Cortex of kidney (tissue), 1 donor: ENCODE measurements at places on chromosomes 11 and 22.

DNA sequence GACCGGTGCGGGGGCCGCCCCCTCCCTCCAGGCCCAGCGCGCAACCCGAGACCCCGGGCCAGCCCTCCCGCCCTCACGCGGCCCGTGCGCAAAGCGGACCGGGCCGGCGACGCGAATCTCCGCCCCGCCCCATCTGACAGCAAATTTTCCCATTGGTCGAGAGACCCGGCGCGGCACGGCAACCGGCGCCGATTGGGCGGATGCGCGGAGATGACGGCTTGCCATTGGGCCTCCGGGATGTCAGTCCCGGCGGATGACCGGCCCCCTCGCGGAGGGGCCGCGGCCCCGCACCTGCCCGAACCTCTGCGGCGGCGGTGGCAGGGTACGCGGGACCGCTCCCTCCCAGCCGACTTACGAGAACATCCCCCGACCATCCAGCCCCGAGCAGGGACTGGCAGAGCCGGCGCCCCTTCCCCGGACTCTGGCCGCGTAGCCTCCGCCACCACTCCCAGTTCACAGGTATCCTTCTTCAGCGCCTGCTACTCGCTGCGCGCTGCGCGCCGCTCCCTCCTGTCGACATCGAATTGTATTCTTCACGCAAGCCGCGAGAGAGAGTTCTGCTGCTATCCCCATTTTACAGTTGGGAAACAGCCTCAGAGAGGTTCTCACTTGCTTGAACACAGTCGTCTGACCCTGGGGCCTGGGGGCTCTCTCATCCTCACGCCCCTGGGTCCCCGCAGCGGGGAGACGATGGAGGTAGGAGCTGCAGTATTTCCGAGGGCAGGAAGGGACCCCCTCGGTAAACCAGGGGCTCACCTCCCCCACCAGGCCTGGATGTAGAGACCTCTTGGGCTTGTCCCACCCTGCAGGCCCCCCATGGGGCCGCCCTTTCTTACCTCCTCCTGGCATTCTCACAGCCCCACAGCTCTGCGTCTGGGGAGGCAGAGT lies at the start of gene ARVCF:
ARVCF (minus strand) TSS at position 90 of the 888 bp plus-strand sequence. CDS start 26,029 bp downstream, outside the sequence.
- peak; percentile 86 for DNase-seq

DNA sequence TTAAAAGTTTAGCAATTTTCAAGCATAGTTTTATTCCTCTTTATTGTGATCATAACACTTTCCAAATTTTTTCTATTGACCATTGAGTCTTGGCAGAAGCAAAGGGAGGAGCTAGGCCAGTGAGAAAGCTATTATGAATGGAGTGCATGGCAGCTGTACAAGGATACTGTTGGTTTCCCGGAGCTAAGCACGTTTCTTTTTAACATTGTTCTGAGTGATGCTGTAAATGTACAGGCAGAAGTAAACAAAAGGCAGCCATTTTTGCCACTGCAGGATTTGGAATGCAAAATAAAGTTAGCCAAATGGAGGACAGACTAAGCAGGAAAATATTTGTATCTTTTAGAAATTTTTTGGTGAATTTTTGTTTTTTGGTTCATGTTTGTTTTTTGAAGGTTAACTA lies 16.2 kb downstream of the CBL start:
- DNase-seq = no peak

GRCh38 chr11:29957431-29957830 lies 59.4 kb downstream of the KCNA4 start:
- no peak for DNase-seq

- no peak for DNase-seq
These were observed 143.3 kb upstream of the MTNR1B start for GRCh38 chr11:92826136-92826535.

DNA sequence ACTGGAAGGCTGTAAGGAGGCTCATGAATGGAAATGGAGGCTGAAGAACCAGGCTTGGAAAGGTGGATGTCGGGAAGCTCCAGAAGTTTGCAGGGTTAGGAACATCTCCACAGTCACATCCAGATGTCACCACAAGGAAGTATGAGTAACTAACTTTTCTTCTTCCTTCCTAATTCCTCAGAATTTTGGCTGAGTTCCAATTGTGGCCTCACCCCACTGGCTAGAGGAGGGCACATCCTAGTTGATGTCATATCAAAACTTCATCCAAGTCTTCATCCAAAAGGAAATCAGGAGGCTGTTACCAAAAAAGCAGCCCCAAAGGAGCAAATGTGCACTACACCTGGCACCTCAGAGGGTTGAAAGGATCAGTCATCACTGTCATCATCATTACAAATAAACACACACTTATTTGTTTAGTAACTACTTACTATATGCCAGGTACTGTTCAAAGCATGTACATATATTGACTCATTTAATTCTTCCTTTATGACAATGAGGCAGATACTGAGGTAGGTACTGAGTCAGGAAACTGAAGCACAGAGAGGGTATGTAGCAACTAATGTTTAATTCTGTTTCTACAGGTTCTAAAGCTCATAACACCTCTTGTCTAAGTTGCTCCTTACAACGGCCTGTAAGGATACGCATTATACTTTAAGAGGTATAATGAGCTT lies 7.3 kb upstream of the PTPN5 start:
- DNase-seq = no peak

DNA sequence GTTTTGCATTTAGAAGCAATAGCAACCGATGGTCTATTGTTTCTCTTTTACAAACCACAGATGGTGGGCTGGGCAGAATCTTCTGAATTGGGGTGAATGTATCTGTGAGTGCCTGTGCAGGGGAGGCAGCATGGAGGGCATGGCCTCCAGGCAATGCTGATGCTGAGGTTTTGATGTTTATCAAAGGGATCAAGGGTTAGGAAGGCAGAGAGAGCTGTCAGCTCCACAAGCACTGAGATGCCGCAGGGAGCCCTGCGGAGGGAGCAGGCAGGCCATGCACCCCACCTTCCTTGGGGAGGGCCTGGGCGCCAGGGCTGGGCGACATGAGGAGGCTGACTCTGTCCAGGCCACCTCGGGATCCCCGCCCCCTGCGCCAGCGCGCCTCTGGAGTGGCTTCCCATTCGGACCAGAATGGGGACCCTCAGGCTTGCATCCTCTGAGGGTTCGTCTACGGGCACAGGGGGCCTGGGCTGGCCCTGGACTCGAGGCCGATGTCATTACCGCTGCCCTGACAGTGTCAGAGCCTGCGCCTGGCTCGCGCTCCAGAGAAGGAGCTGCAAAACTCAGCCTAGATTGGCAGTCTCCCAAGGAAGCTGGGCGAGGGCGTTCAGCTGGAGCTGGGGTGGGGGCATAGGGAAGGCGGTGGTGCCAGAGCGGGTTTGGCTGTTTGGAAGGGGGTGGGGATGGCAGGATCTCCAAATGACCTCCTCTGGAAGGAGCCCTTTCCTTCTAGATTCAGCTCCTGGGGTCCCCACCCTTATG lies 13.9 kb upstream of the TH start:
- no peak for DNase-seq

GRCh38 chr11:14380125-14380936 lies 21.3 kb upstream of the RRAS2 start:
- no peak for DNase-seq

DNA sequence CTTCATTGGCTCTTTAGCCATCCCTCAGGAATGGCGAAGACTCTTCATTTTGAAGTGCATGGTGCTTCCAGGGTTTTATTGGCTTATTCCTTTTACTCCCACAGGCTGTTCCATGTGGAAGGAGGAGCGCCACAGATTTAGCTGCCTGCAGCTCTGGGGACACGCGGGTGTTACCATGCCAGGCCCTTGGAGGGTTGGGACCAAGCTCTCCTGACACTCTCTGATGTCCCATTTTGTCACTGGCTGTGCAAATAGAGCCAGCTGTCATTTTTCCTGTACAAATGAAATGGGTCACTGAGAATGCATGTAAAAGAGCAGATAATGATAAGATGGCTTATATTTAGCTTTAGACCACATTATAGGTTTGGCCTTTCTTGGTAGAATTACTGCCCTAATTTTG lies 9.2 kb downstream of the THYN1 start:
- no peak for DNase-seq

DNA sequence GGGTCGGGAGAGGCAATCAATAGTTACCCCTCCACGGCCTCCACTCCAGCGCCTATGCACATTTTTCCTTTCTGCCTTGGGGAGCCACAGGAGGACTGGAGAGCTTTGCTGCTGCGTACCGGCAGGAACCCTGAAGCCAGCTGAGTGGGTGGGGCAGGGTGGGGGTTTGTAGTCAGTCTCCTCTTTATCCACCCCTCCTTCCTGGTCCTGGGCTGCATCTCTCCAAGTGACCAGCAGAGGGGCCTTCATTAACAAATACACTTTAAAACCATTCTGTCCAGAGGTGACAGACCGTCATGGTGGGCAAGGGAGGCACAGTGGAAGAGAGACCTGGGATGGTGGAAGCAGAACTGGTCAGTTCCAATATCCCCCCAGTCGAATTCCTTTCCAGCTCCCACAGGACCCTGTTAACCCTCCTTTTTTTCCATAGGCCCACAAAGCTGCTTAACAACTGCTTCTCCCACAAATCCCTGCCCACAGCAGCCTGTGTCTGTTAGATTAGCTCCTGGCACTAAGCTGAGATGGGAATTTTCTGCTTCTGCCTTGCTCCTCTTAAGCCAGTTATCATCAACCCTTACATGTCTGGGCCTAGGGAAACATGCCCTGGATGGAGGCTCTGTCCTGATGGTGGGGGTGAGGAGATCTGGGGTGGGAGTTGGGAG lies 3.9 kb upstream of the ABCG4 start:
- no peak for DNase-seq

DNA sequence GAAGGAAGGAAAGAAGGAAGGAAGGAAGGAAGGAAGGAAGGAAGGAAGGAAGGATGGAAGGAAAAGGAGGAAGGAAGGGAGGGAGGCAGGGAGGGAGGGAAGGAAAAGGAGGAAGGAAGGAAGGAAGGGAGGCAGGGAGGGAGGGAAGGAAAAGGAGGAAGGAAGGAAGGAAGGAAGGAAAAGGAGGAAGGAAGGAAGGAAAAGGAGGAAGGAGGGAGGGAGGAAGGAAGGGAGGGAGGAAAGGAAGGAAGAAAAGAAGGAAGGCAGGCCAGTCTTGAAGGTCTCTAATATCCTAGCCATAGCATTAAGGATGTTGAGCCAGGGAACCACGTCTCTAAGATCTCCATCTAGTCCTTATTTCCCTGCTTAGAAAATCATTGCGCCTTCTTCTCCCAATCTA lies 78.8 kb downstream of the TMPRSS5 start:
- no peak for DNase-seq

GRCh38 chr22:39777716-39778454 lies 115.7 kb downstream of the ENTHD1 start:
- no peak for DNase-seq

- DNase-seq = no peak
These were observed 11.3 kb upstream of the MS4A7 start for GRCh38 chr11:60367009-60367408.

DNA sequence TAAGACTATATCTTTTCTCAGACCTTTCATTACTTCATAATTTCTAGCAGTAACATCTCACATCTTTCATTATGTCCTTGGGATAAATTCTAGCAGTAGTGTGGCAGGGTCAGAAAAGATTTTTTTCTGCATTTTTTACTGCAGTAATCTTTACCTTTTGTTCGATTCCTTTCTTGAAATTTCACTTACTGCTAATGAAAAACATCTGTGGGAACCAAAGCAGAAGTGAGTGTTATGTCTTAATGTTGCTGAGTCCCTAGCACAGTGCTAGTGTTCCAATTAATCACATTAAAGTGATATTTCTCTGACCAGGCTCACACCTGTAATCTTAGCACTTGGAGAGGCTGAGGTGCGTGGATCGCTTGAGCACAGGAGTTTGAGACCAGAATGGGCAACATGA lies 123.6 kb downstream of the EHF start:
- DNase-seq = no peak

DNA sequence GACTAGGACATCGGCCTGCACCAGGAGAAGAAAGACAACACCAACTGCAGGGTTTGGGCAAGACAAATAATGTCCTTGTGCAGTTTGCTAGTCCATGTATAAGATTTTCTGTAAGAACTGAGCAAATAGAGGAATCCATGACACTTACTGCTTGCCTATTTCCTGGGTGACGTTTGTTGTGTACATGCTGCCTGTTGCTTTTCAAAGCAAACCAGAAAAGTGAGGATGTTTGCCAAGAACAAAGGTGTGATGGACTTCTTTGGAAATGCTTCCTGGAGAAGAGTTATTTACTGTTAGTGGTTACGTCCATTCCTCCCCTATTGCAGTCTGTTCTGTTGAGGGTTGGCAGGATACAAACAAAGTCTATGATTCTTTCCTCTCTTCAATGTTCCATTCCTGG lies 126.5 kb downstream of the CASP12 start:
- no peak for DNase-seq

GRCh38 chr11:1780700-1781592 lies 17.2 kb upstream of the CTSD start:
- no peak for DNase-seq

DNA sequence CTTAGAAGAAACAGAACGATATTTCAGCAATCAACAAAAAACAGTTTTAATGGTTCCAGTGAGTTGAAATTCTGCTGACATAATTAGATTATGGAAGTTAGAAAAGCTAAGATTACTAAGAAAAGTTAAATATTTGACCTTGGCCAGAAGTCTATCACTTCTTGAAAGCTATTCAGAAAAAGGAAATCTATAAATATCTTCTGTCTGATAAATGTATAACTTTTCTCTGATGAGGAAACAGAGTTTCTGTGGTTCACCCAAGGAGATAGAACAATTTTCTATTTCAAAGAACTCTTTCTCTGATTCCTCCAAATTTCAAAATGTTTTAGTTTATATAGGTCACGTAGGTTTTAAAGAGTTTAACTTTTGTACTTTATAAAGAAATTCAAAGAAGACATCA lies 438.4 kb upstream of the CHORDC1 start:
- DNase-seq = no peak

DNA sequence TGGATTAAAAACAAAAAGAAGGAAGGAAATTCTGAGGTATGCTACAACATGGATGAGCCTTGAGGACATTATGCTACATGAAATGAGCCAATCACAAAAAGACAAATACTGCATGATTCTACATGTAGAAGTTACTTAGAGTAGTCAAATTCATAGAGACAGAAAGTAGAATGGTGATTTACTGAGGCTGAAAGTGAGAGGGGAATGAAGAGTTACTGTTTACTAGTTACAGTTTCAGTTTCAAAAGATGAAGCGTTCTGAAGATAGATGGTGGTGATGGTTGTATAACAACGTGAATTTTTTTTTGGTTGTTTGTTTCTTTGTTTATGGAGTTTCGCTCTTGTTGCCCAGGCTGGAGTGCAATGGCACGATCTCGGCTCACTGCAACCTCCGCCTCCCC lies 9.5 kb downstream of the OR5P2 start:
- no peak for DNase-seq

DNA sequence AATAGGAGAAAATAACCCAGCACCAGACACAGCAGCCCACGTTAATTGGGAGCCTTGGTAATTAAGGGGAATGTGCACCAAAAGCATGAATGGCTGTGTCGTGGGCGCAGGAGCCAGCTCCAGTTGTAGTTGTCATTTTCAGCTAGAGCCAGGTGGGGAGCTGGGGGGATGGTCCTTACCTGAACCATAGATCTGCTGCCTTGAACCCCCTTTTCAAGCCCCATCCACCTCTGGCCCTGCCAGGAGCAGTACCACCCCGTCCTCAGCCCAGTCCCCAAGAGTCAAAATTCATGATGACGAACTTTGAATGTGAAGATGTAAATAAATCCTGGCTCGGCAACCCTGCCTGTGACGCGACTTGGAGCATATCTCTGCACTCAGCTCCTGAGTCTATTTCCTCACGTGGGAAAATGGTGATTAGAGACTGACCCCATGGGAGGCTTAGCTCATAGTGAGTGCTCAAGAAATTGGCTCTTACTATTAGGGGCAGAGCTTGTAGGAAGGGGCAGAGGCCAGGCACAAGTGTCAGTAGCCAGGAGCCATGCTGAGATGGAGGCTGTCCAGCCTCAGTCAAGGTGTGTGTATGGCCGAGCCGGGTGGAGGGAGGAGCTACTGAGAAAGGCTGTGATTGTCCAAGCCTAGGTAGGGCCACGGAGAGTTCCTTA lies 794 bp upstream of the FXYD6 start:
- DNase-seq = no peak
